AML-193 (cell line): ENCODE measurements at places on chromosomes 2 and 18.

- DNase-seq, result no peak
Observed at GRCh38 chr18:63005306-63005705, 290.0 kb downstream of the PHLPP1 start.

DNA sequence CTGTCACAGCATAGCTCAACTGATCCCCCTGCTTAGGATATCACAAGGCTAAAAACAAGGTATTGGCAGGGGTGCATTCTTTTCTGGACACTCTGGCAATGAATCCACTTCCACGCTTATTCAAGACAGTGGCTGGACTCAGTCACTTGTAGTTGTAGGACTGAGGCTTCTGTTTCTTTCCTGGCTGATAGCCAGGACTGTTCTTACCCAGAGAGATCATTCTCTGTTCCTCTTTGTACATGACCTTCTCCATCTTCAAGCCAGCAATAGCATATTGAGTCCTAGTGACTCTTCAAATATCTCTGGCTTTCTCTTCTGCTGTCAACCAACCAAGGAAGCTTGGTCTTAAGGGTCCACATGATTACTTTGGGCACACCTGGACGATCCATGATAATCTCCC lies 241.3 kb downstream of the RBM43 start:
- DNase-seq, result no peak

- DNase-seq, result no peak
Observed at GRCh38 chr2:175218551-175218950, 37.0 kb upstream of the ATP5MC3 start.

- no peak for DNase-seq
Observed at GRCh38 chr2:177124371-177124770, 88.2 kb upstream of the HNRNPA3 start.

DNA sequence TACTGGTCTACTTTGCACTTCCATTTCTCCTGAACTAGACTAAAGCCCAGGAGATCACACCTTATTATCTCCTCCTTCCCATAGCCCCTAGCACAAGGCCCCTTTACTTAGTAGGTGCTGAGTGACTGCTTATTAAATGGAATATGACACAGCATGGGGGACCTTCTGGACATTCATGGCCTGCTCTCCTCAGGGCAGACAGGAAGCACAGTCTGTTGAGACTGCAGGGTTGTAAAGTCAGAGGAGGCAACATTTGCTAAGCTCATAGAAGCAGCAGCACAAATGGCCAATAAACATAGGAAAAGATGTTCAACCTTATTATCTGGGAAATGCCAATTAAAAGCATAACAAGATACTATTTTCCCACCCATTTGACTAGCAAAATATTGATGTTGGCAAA lies 75.3 kb downstream of the DNMT3A start:
- no peak for DNase-seq

DNA sequence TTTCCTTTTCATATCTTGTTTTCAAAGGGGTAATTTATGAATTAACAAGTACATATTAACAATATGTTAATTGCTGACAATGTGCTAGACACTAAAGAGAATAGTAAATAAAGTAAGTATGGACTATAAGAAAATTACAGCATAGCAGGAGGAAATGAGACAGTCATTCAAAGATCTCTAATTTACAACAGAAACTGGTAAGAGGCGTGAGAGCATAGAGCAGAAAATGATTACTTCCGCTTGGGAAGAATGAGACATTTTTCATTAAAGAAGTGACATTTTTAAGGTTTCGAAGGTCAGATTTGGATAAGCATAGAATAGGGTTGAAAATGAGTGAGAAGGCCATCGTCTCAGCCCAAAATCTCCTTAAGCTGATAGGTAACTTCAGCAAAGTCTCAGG lies 184.4 kb upstream of the SESTD1 start:
- no peak for DNase-seq

- no peak for DNase-seq
Observed at GRCh38 chr18:34033968-34034367, 190.7 kb downstream of the NOL4 start.

GRCh38 chr2:127313406-127313805 lies 19.5 kb upstream of the ERCC3 start:
- DNase-seq, result no peak

DNA sequence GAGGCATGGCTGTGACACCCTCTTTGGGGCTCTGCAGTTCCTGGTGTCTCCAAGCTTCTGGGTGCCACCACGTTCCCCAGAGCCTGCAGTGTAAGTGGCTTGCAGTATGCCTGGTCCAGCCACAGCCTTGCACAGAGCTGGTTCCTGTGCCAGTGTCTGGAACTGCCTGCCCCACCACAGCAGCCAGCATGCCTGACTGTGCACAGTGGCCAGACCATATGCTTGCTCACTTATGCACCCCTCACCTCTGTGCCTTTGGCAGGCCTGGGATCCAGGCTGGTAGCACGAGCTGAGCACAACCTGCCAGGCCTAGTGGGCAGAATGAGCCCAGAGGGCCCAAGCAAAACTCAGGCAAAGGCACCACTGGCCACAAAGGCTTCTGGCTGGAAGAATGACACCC lies 154.1 kb downstream of the DPP4 start:
- DNase-seq, result no peak
